CD4-positive, alpha-beta T cell (primary cell): ENCODE measurements at places on chromosomes 3 and 15. TPM values are rescaled to one million over a fixed set of nuclear protein-coding genes. Genes with fewer than 3 reads are reported as not detected.

DNA sequence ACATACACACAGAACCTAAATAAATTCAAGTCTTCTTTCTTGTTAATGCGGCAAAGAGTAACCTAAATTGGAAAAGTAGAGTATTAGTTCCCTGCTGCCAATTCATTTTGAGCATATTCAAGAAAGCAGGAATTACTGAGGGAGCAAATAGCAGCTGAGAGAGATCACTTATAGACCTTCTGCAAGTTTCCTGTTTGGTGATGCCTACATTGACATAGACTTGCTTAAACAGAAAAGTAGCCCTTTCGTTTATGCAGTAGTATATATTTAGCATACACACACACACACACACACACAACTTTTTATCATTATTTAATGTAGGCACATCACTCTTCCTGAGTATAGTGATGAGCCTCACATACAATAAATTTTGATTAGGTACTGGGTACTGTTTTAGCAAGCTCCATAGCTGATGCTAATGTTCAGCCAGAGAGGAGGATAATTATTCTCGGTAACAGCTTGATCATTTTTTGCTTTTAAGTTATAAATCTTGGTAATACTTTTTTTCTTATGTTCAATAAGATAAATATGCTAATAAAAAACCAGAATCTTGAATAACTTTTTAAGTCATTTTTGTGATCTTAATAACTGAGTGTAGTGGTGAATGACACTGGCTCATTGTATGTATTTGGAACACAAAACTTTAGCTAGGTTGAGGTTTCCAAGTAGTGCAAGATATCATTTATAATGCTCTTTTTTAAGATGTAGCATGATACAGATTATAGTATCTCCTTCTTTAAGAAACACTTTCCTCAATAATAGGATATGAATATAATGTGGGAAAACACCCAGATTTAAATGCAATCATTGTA lies 174.7 kb downstream of the MBNL1 start:
- DNase-seq: no peak

DNA sequence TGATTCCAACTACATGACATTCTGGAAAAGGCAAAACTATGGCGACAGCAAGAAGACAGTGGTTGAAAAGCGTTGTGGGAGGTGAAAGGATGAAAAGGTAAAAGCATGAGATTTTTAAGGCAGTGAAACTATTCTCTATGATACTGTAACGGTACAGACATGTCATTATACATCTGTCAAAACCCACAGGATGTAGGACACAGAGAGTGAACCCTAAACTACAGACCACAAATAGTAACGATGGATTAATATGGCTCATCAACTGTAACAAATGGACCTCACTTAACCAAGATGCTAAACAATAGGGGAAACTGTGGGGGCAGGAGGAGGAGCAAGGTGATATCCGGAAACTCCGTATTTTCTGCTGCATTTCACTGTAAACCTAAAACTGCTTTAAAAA lies 39.1 kb downstream of the MYO9A start:
- no peak for DNase-seq

DNA sequence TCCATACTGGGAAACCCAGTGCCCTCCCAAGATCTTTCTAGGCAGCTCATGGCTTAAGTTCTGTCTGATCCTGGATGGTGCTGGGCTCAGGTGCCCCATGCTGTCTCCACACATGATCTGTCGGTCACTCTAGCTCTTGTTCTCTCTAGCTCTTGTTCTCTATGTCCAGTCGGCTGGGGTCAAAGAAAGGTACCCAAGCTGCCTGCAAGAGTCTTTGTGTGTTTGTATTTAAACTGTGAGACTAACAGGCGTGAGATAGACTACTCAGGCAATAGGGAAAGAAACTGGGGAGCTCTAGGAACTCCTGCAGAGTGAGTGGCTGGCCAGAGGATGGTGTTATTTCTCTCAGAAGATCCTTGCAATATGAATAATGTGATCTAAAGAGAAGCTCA lies 40.2 kb downstream of the GPR156 start:
- no peak for DNase-seq

DNA sequence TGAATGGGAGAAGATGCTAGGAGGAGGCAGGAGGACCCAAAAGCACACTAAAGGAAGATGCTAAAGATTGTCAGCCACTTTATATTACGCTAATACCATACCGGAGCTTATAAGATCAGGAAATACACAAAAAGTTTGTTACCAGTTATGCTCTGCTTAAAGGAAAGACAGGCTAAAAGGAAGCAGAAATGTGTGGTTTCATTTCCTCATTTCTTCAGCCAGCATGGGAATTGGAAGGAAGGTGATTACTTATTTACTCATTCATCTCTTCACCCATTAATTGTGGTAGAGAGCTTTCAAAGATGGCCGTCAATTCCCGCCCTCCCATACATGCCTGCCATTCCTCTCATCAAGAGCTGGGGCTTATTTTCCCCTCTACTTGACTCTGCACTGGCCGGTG lies 26.7 kb upstream of the TMEM158 start:
- DNase-seq: no peak

- no peak for DNase-seq
These were observed 47.3 kb upstream of the IL12A start for GRCh38 chr3:159941038-159942000.

DNA sequence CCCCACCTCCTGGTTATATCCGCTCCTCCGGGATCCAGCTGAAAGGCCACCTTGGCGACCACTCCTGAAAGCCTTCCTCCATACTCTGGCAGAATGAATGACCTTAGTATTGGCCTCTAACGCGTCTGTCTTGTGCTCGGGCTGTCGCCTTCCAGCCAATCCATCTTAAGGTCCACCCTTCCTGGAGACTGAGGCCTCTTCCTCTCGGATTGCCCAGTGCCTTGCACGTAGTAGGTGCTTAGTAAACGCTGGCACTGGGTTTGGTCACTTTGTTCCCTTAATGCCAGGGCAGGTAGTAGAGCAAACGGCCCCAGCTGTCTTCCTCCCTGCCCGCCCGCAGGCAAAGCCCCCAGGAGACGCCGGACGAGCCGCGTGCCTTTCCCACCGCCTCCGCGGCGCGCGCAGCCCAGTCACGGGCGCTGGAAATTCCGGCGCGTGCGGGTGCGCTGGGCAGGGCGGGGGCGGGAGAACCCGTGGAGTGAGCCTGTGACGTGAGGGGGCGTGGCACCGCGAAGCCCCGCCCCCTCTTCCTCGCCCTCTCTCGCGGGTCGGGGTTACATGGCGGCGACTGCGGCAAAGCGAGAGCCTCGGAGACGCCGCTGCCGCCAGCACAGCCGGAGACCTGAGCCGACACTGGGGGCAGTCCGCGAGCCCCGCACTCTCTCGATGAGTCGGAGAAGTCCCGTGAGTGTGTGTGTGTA lies at the start of gene MAPK6:
TSS of gene MAPK6 (plus strand) at position 527 of the 701 bp plus-strand sequence. CDS start 27,242 bp downstream, outside the sequence.
- DNase-seq: peak; percentile 93

AHSG gene
- not detected for total RNA-seq

IGF2BP2 gene
- 0.25 TPM for total RNA-seq
